Central memory CD4-positive, alpha-beta T cell (primary cell): ENCODE measurements at places on chromosomes 6 and 20.

GRCh38 chr20:717832-718231 lies 42.2 kb upstream of the SCRT2 start:
- no peak for DNase-seq

GRCh38 chr20:59636766-59637370 lies 32.5 kb downstream of the PHACTR3 start:
- DNase-seq = no peak

- no peak for DNase-seq
These were observed 72.4 kb upstream of the SLC22A23 start for GRCh38 chr6:3529232-3529631.

GRCh38 chr20:34179637-34180360 lies 61.4 kb upstream of the ASIP start:
- no peak for DNase-seq

- no peak for DNase-seq
These were observed 17.3 kb upstream of the EPM2A start for GRCh38 chr6:145752638-145753037.

DNA sequence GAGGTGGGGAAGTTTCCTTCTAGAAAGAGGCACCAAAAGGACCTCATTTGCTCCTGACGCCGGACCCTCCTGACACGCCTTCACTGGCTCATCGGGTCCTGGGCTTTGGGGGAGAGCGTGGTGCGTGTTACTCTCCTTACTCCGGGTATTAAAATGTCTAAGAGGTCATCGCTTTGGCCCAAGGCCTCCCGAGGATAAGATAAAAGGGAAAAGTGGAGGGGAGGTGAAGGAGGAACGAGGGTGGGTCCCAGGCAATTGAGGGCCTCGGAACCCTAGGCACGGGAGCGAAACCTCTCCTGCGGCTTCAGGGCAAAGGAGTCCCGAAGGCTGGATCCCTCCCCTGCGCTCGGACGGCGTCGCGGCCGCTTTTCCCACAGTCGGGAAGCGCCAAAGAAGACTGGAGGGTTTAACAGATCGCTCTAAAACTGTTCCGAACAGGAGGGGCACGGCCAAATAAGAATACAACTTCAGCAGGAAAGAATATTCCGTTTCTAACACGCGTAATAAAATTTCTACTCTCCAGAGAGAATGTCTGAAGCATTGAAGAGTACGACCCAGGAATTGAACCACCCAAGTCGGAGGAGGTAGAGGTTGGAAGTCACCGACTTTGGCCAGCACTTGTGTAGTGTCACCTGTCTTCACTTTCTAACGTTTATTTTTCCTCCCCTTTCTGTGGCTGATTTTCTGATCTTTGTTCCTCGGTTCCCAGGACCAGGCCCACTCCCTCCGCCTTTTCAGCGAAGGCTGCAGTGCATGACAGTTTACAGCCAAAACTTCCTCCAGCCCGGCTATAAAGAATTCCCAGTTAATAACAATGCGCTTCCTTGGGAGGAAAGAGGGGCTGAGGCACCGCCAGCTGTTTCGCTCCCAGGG lies 2.1 kb upstream of the TBXT start:
- no peak for DNase-seq

DNA sequence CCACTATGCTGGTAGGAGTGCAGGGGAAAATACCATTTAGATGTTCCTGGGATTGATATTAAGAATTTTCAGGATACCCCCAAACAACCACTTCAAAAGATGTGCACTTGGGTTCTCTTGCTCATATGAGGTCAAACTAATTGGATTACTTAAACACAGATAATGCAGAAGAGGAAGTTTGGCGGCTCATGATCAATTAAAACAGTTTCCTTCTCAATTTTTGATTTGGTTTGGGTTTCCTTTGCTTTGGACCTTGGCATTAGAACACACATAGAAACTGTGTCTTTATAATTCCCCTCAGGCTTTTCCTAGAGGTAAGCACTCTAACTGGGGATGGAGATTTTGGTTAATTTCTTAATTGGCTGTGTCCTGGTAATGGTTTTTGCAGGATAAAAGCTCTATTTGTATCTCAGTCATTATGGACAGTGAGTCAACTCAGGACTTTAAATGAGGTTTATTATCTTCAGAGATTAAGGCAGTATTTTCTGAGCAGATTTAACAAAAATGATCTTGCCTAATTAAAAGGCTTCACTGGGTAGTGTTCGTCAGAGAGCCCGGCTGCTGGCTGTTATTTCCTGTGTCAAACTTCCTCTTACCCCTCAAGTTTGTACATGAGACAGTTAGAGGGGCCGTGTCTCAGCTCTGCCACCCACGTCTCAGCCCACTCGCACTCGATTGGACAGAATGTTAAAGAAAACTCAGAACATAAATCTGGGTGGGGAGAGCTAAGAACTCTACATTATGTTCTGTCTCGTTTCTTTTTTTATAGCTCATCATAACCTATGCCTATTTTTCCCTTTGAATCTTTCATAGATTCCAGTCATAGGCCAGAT lies 50.3 kb upstream of the PREP start:
- DNase-seq = peak; percentile 17

DNA sequence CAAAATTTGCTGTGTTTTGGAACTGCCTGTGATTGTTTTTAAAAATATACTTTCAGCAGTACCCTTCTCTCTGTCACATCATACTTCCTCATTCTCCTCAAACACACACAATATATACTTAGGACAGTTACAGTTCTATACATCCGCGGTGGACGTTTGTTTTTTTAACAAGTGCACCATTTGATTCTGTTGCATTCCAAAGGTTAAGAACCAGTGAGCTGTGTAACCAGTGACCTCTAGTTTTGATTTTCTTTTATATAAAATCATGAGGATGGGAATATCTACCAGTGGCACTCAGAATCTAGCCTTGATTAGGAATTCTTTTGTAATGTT lies 152.8 kb downstream of the CARMIL1 start:
- no peak for DNase-seq

DNA sequence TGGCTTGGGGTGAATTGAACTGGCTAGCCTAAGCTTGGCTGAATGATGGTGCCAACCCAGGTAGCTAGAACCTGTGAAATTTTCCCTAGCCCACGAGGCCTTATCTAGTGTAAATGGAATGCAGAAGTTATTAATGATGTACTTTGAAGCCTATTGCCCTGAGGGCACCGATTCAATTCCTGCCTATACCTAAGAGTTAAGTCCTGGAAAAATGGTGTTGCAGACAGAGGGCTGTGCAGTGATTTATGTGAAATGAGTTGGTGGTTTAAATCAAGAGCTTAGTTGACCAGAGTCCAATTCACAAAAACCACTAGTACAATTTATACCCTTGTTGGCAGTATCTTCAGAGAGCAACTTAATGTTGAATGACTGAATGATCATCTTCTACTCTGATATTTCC lies 373.8 kb upstream of the JAG1 start:
- DNase-seq = no peak

DNA sequence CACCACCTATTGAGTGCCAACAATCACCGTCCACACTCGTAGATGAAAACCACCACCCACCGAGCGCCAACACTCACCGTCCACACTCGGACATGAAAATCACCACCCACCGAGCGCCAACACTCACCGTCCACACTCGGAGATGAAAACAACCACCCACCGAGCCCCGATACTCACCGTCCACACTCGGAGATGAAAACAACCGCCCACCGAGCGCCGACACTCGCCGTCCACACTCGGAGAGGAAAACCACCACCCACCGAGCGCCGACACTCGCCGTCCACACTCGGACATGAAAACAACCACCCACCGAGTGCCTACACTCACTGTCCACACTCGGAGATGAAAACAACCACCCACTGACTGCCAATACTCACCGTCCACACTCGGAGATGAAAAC lies 129.3 kb downstream of the IRF4 start:
- DNase-seq = no peak

- no peak for DNase-seq
These were observed 2.6 kb downstream of the ALDH5A1 start for GRCh38 chr6:24497254-24497970.

DNA sequence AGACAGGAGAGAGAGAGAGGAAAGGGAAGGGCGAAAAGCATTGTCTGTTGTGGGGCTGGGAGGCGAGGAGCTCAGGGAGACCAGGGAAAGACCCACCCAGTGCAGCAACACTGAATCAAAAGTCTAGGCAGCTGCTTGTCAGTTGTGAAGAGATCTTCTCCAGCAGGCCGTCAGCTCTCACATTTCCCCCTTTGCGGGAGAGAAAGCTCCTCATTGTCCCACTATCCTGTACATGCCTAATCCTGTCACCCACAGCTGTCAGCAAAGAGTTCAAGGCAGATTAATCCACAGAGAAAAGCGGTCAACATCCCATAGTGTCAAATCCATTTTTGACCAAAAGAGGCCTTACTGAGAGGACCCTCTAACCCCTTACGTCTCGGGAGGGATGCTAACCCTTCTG lies 27.3 kb downstream of the RNF182 start:
- no peak for DNase-seq

- DNase-seq = no peak
These were observed 6.2 kb upstream of the SNAI1 start for GRCh38 chr20:49976542-49976941.

DNA sequence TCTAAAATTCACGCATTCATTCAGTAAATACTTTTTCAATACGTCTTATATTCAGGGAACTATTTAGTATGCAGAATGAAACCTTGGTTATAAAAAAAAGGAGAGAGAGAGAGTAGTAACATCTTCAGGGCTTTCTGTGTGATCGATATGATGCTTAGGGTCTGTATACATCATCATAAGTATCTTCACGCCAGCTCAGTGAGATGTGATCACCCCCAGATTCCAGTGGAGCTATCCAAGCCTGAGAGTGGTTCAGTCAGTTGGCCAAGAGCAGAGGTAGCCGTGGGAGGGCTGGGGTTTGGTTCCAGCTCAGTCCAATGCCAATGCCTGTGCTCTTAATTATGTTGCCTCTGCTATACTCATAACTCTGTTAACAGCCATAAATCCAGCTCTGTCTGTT lies 8.6 kb downstream of the CD83 start:
- DNase-seq = no peak

GRCh38 chr6:49557177-49557576 lies 6.7 kb downstream of the C6orf141 start:
- DNase-seq = no peak

GRCh38 chr6:166958926-166959861 lies 2.8 kb upstream of the RNASET2 start:
- DNase-seq = peak; percentile 78

GRCh38 chr6:8557014-8557748 lies 121.8 kb upstream of the SLC35B3 start:
- no peak for DNase-seq

GRCh38 chr6:13677878-13678254 lies 33.8 kb downstream of the RANBP9 start:
- DNase-seq = no peak

- peak; percentile 27 for DNase-seq
These were observed 36.0 kb upstream of the MPC1 start for GRCh38 chr6:166418691-166419143.

DNA sequence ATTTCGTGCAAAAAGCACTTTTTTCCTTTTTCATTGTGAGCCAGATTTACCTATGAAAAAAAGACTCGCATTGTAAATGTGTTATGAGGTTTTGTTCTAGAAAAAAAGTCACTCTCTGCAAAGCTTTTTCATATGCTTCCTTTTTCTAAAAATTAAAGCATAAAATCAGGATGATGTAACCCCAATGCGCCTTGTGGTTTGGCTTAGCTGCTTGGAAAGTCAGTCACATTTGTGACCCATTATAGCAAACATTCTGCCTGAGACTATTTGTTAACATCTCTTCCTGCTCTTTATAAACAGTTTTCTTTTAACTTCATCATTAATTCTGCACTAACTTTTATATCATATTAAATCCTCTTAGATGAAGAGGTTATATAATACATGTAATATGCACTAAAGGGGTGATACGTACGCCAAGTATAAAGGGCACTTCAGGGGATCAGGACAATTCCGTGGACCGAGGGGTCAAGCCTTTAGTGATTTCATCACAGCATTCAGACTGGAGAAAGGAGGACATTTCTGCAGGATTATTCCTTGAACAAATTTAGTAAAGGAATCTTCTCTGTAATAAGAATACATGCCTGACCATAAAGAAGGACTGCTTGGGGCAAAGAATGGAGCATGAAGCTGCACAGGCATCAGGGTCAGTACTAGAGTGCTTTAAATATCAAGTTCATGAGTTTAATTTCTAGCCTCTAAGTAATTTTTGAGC lies 48.1 kb upstream of the SMLR1 start:
- no peak for DNase-seq

DNA sequence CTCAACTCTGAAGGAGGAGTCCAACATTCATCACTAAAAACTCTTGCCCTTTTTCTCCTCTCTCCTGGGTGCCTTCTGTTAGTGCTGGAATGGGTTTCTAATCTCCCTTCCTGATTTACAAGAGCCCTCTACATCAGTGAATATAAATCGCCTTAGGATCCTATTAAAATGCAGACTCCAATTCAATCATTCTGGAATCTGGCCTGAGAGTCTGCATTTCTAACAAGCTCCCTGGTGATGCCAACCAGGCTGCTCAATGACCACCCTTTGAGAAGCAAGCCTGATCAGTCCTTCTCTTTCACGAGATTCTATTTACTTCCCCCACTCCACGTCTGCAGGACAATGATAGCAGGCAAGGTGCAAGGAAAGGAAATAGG lies 72.8 kb upstream of the E2F3 start:
- DNase-seq = no peak

GRCh38 chr6:16670617-16671051 lies 90.6 kb downstream of the ATXN1 start:
- no peak for DNase-seq

- DNase-seq = no peak
These were observed 107.1 kb downstream of the MRPL14 start for GRCh38 chr6:44020148-44020547.

DNA sequence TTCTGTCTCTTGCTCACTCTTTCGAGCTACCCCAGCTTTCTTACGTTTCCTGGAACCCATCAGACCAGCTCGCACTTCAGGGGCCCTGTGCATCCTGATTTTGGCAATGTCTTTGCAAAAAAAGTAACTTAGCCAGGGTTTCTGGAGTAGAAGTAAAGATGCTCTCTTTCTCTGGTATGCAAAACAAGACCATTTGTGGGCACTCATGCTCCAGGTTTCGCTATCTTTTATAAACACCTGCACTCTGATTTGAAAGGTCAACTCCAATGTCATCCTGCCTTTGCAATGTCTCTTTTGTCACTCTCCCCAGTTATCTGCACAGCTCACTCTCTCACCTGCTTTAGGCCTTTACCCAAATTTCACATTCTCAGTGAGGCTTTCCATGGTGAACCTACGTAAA lies 869.1 kb downstream of the QKI start:
- no peak for DNase-seq

DNA sequence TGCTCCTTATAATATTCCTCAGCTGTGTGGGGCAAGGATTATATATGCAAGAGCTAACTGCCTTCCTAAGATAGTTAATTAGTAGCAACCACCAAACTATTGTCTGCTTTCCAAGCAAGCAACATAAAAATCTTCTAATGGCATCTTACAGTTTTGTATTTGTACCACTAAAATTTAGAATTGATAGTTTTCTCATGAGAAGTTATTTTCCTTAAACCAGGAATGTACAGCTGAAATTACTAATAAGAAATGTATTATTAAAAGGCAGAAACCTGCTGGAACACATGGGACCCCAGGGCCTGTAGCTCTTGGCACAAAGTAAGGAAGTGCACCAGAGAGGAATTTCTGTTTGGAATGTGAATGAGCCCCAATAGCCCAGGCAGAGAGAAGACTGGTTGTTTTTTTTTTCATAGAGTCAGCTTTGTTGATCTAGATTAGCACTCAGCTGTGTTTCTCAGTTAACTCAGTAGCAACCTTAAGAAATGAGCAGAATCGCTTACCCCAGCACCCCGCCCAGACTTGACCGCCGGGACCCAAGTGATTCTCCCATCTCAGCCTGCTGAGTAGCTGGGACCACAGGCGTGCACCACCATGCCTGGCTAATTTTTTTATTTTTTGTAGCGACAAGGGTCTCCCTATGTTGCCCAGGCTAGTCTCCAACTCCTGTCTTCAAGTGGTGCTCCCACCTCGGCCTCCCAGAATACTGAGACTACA lies 2.6 kb downstream of the MGME1 start:
- DNase-seq = no peak
